ENCODE measurements at places on chromosomes 5 and 9. TPM values are rescaled to one million over a fixed set of nuclear protein-coding genes. Genes with fewer than 3 reads are reported as not detected.
A peak's percentile ranks its signal among the peaks of the same experiment; 100 is the strongest.

DNA sequence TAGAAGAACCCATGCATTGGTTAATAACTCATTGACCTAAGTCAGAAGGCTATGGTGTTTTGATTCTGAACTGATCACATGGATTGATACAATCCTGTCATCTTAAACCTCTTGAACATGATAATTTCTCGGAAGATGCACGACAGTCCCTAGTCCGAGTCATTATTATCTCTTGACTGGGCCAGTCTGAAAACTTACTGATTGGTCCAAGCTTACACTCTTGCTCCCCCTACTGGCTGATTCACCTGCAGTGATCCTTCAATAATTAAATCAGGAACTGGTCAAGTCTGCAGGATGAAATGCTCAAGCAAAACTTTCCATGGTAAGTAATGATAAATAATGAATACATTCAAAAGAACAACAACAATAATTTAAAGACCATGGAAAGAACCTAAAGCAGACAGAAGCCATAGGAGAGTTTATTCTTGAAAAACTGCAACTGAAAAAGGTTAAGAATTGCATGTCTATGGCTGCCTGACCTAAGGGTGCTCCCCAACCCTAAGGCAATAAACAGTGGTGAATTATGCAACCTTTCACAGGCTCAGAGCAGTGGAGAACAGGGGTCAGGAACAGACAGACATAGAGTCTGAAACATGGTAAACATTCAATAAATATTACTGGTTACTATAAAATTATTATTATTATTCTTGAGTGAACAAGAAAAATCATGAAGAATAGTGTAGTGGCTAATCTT lies 79.3 kb downstream of the BRINP1 start:
- peak; percentile 48 for DNase-seq

- no peak for DNase-seq
Measured at GRCh38 chr5:6742081-6742758, 29.0 kb downstream of the TENT4A start.

GRCh38 chr9:18393340-18394130 lies 80.4 kb upstream of the ADAMTSL1 start:
- DNase-seq = no peak

Gene C5orf52
- not detected for total RNA-seq

Gene OR1J2
- not detected for total RNA-seq

Gene PTPN3
- total RNA-seq = 4.7 TPM

Gene CA9
- total RNA-seq = 35.4 TPM

Gene BTNL3
- 0.50 TPM for total RNA-seq

Gene DRD1
- total RNA-seq = 0.32 TPM

Gene PKN3
- 4.2 TPM for total RNA-seq
